Activated CD4-positive, alpha-beta memory T cell treated with anti-CD3 and anti-CD28 coated beads for 36 hours (primary cell): ENCODE measurements at places on chromosomes 12 and 14.

DNA sequence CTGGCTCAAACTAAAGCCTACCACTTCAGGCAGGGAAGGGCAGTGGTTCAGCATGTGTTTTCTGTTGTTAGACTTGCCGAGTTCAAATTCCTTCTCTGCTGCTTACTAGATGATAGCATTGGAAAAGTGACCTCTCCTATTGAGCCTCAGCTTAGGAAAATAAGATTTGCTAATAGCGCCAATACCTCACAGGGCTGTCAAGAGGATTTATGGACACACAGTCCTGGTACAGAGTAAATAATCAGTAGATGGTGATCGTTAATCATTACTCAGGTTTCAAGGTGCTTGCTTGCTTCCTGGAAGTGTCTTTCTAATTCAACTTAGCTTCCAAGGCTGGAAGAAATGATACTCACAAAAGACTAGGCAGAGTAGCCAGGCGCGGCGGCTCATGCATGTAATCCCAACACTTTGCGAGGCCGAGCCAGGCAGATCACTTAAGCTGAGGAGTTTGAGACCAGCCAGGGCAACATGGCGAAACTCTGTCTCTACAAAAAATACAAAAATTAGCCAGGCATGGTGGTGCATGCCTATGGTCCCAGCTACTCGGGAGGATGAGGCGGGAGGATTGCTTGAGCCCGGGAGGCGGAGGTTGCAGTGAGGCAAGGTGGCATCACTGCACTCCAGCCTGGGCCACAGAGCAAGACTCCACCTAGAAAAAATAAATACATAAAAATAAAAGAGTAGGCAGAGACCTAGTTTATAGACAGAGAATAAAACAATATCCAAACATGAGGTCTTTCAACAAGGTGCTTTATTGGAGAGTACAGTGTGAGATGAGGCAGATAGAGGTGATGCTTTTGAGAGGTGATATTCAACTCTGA lies 6.0 kb downstream of the PLA2G1B start:
- DNase-seq, result no peak

- no peak for DNase-seq
Measured at GRCh38 chr12:114876968-114877680, 193.1 kb upstream of the TBX3 start.

DNA sequence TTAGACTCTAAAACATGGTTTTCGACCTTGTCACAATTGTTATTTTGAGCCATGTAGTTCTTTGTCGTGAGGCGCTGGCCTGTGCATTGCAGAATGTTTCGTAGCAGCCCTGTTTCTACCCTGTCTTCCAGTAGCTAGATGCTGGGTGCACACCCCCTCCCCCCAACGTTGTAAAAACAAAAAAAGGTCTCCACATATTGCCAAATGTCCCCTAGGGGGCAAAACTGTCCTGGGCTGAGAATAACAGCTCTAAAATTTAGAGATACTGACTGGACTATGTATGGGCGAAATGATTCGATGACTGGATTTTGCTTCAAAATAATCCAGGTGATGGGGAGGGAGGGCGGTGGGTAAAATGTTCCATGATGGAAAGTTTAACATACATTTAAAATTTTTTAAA lies 126.1 kb upstream of the FUT8 start:
- DNase-seq, result peak; percentile 57

DNA sequence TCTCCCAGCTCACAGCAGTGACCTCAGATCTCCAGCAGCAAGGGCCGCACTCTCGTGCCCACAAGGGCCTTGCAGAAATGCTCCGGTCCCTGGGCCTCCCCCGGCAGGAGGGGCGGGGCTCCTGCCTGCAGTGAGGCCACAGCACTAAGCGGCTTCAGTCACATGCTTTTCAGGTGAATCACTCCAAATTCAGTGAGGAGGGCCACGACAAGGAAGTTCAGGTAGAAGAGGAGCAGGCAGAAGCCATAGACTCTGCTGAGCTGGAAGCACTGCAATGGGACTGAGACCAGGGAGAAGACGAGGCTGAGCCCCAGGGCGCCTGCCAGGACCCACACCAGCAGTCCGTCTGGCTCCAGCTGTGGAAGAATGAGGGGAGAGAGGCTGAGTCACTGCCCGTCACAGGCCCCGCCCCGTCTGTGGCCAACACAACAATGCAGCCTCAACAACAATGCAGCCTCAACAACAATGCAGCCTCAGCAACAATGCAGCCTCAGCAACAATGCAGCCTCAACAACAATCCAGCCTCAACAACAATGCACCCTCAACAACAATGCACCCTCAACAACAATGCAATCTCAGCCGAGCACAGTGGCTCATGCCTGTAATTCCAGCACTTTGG lies 35.2 kb downstream of the SLC8B1 start:
- no peak for DNase-seq

DNA sequence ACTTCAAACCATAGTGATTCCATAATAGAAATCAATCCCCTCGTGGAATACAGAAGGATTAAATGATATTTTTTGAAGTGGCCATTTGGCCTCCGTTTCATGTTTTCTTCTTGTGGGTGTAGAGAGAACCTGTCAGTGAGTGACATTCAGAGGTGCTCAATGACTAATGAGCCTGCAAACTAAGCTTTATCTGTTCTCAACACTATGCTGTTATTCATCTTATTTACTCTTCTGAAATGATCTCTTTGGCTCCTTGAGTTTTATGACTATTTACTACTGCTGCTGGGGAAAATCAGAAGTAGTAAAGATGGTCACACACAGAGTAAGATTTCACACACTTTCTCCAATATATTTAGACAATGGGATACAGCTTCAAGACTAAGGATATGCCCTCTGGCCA lies 30.4 kb downstream of the ATP2B1 start:
- DNase-seq, result no peak

- DNase-seq, result no peak
Measured at GRCh38 chr14:100294963-100295330, 11.3 kb downstream of the SLC25A29 start.

DNA sequence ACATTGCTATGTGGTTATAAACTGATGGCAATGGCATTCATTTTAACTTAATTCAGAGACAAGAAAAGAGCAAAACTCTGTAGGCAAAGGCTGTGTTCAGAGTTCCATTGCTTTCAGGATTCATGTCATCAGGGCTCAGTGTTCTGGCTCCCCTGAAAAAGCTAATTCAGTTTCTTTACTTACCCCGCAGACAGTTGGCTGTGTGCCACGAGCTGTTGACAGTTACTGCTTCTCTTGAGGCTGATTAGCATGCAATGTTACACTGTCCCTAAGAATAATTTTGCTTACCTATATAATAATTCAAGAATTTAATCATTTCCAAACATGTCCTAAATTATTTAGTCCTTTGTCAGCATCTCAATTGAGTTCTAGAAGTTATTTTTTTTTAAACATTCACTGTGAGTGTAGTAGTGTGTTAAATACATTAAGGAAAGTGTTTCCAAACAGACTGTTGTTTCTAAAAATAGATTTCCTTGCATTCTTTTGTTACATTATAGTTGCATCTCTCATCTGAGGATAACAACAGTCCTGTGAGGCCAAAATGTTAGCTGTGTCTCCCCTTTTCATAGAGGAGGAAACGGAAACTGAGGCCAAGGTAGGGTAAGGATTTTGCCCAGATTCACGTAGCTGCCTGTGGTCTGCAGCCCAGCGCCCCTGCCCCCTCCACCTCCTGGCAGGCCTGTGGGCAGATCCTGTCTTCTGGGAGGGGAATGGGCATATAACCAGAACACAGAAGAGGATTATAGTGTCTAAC lies 98.6 kb downstream of the PELI2 start:
- DNase-seq, result no peak

DNA sequence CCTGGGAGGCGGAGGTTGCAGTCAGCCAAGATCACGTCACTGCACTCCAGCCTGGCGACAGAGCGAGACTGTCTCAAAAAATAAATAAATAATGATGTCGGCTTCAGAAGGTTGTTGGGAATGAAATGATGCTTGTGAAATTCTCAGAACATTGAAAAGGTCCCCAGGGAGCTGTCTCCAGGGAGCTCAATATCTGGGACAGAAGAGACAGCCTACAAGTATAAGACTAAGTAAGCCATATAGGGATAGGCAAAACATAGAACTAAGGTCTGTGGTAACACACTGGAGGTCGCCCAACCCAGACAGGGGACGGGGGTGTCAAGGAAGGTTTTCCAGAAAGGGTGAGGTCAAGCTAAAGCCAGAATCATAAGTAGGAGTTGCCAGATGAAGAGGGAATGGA lies 29.5 kb upstream of the HSPB8 start:
- DNase-seq, result no peak
